ENCODE measurements at places on chromosomes 7 and 10.

DNA sequence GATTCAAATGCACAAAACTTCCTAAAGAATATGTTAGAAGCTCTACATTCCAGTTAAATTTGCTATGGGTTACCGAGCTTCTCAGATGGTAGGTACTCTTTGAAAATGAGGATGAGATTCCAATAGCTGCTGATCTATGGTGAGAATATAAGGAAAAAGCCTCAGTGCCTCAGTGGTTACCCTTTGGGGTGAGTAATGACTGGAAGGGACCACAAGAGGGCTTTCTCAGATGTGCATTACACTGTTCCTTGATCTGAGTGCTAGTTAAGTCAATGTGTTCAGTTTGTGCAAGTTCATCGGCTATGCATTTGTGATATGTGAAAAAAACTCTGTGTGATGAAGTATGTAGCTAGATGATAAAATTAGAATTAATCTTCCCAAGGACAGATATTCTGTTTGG is 3.5 kb downstream of the NRCAM start:
- DNase-seq: no peak

- no peak for DNase-seq
Measured at GRCh38 chr7:13639396-13639795, 350.1 kb downstream of the ETV1 start.

DNA sequence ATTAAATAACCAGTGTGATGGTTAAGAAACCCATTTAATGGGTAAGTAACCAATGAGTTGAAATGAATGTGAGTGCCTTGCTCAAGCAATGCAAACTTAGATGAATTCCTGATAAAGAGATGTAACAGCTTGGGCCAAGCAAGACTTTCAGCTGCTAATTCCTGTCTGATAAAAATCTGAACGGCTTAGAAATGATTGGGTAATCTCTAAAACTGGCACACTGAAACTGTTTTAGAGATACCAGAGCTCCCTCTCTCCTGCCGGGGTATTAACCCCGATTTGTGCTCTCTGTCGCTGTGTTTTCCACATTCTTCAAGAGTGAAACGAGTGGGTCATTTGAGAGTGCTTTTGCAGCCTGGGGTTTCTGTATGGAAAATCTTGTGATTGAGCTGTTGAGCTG is 534.9 kb upstream of the GALNT17 start:
- DNase-seq: no peak

DNA sequence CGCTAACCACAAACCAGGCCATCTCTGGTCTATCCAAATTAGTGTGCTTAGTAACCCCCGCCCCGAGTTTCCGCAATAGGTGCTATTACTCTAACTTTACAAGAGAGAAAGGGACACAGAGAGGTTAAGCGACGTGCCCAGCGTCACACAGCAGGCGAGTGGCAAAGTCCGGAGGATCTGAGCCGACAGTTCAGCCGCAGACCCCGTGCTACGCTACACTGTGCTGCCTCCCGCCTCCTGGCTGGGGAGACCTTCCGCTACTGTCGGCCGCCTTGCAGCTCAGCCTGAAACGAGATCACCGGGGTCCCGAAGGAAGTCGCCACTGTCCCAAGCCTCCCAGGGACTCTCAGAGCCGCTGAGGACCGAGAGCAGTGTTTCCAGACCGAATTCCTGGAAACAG is 799 bp downstream of the INTS1 start:
- DNase-seq: no peak

DNA sequence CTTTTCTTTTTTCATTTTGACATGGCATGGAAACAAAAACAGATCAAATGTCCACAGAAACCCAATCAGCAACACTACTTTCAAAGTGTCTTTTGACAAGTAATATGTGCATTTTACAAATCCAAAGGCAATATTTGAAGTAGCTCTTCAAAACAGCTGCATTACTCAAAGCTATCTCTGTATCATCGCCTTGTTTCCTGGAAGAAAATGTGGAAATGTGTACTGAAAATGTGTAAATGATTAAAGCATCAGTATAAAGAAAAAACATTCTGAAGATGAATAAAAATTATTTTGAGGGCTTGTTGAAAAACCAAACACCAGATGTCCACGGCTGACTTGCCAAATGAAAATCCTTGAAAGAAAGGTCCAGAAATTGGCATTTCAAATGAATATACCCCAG is 16.5 kb upstream of the ITGB8 start:
- no peak for DNase-seq

GRCh38 chr7:77320137-77320536 is 96.0 kb downstream of the GSAP start:
- no peak for DNase-seq

DNA sequence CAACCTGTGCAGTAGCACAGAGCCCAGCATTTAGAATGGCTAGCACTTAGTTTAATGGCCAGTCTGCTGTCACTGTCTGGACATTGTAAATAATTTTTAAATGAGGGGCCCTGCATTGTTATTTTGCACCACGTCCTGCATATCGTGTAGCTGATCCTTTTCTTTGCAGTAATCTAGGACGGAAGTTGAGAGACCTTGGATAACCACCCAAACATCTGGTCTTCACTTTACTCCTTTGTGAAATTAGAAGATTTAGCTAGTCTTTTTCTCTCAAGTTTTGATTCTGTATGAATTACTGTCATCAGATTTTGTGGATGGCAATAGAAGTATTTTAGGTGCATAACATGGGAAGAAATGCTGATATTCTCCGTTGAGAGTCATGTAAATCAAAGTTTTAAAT is 1.9 kb downstream of the MIOS start:
- no peak for DNase-seq

DNA sequence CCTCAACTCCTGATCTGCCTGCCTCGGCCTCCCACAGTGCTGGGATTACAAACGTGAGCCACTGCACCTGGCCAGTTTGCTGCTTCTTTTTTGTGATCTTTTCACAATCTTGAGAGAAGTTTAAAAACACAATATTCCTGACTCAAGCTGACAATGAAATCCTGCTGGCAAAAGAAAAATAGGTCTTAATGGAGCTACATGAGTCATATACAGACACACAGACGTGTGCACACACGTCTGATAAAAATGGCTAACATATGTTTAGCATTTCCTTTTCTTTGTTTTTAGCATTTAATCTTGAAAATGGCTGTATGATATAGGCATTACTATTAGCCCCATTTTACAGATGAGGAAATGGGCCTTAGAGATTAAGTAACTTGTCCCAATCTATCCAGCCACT is 29.4 kb upstream of the RAB18 start:
- DNase-seq: no peak

DNA sequence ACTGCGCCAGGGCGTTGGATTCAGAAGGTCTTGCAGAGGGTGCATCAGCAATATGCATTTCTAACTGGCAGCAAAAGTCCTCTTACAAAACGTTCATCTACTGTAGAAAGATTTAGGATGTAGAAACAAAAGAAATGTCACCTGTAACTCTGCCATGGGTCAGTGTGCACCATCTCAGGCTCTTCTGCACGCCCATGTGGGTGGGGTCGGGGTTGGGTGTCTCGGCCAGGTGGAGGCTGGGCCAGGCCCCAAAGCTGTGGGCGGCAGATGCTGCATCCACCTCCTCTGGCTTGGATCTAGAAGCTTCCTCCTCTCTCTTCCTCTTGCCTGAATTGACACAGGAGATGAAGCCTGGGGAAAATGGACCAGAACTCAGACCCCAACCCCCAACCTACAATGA is 111.3 kb upstream of the PPP2R2D start:
- no peak for DNase-seq

- DNase-seq: no peak
Measured at GRCh38 chr10:121926671-121927317, 1.0 kb downstream of the ATE1 start.

- DNase-seq: no peak
Measured at GRCh38 chr7:96284835-96285234, 37.1 kb downstream of the SLC25A13 start.

GRCh38 chr7:70523249-70523988 is 608.5 kb upstream of the GALNT17 start:
- DNase-seq: no peak

GRCh38 chr10:91520661-91521060 is 110.5 kb downstream of the HECTD2 start:
- no peak for DNase-seq

GRCh38 chr7:102008535-102009262 is 191.3 kb downstream of the CUX1 start:
- DNase-seq: no peak

GRCh38 chr7:2354939-2355704 is 495 bp downstream of the EIF3B start:
- no peak for DNase-seq

DNA sequence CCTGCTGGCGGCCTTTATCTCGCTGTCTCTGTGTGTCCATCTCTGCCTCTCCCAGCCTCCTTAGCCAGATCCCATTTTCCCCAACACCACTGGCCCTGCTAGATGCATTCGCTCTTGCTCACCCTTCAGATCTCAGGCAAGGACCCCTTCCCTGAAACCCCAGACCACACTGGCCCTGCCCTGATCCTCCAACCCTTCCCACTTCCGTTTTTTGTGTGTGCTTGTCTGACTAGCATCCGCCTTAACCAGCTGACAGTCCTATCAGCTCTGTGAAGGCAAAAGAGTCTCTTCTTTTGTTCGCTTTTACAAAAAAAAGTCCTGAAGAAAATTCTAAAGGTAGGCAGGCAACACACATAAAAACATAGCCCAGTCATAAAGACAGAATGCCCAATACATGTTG is 28.7 kb downstream of the CHST15 start:
- no peak for DNase-seq

- DNase-seq: no peak
Measured at GRCh38 chr10:93615576-93616235, 3.4 kb downstream of the PDE6C start.

DNA sequence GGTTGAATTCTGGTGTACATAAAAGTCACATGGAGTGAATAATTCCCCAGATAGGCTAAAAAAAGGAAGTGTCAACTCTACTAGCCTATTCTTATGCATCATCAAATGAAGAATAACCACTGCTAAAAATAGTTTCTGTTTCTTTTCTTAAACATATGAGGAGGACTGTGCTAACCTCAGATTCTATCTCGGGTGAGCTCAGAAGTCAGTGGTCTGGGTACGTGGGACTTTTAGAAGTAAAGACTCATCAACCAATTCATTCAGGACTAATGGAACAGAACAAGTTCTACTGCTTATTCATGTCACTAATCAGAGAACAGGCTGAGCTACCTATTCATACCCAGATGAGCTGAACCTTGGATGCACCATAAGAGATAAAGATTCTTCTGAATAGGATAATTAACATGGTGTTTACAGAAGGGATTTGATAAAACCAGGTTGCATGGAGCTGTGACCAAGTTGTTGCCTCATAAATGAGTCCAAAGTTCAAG is 9.5 kb upstream of the ASAH2 start:
- no peak for DNase-seq

DNA sequence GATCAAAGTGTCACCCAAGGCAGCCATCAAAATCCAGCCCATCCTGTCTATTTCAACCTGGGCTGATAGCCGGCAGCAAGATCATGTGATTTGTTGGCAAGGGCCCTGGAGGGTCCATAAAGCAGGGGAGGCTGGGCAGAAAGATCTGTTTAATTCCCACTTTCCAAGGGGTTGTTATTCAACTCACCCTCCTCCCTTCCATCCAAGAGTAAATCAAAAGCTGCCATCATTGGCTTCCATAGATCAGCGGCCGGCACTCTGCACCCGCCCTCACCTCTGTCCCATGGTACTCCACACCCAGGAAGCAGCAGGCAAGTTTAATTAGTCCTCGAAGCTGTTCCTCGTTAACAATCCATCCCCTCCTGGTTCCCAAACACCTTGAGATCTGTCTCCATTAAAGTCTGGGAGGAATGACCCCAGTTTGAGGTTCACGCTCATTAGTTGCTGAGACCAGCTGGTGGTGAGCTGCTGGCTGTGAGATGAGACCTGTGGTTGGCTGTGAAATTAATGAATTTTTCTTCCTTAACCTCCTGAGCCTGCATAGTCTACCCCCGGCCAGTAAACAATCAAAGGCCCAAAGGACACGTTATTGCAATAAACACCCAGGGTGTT is 120.6 kb upstream of the CHST15 start:
- no peak for DNase-seq

DNA sequence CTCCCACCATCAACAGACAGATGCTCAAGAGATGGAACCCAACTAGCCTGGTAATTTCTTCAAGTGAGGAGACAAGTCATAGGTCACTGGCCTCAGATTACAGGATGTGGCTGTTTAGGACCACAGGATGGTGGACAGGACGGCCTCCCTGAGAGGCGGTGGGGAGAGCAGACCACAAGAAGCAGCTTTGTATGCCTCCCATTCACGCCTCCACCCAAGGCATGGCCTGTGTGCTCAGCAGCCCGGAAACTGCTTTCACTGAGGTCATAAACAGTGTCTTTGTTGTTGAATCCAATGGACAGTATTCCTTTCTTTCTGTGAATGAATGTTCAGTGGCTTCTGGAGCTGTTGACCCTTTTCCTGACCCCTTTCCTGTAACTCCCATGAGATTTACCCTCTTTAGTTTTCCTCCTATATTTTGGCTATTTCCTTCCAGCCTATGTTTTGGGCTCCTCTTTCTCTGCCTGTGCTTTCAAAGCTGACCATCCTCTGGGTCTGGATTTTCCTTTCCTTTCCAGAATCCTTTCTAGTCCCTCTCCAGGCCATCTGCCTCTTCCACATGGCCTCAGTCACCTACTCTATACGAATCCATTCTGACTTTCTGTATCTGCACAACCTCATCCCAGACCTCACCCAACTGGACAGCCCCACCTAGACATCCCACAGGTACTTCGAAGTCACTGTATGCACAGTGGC is 32.4 kb upstream of the INPP5F start:
- DNase-seq: no peak

DNA sequence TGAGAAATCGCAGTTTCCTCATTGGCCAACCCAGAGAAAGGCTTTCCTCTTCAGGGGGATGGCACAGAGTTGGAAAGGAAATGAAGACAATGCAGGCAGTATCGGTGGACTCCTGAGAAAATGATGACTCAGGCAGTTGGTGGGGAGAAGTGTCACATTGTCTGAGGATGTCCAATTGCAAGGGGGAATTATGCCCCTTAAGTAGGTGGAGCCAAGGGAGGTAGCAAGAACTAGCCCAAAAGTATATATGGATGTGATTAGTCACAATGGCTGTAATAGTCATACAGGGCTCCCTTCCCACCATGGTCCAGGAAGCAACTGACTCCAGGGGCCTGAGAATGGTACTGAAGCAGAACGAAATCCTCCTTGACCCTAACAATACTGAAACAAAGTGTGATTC is 58.3 kb upstream of the EGFR start:
- DNase-seq: no peak

DNA sequence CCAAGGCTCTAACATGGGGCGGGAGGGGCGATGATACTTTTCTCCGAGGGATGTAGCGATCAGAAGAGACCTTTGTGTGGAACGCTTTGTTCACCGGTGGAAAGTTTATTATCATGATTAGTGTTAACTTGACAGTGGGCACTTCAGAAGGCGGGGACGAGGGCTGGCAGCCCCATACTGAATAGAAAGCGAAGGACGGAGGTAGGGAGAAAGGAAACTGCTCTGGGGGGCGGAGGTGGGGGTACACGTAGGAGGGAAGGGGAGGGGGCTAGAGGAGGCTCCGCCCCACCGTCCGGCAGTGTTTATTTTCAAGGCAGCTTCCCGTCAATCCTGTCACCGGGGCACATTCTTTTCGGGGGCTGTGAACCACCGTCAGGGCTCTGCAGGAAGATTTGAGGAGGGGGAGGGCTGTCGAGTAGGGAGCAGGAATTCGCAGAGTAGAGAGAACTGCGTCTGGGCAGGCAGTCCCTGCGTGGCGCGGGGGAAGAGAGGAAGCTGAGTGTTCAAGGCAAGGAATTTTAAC is 9.4 kb upstream of the NKX2-3 start:
- no peak for DNase-seq

- DNase-seq: no peak
Measured at GRCh38 chr10:101290431-101290830, 61.2 kb upstream of the LBX1 start.
